ENCODE measurements at places on chromosomes 4 and X.

DNA sequence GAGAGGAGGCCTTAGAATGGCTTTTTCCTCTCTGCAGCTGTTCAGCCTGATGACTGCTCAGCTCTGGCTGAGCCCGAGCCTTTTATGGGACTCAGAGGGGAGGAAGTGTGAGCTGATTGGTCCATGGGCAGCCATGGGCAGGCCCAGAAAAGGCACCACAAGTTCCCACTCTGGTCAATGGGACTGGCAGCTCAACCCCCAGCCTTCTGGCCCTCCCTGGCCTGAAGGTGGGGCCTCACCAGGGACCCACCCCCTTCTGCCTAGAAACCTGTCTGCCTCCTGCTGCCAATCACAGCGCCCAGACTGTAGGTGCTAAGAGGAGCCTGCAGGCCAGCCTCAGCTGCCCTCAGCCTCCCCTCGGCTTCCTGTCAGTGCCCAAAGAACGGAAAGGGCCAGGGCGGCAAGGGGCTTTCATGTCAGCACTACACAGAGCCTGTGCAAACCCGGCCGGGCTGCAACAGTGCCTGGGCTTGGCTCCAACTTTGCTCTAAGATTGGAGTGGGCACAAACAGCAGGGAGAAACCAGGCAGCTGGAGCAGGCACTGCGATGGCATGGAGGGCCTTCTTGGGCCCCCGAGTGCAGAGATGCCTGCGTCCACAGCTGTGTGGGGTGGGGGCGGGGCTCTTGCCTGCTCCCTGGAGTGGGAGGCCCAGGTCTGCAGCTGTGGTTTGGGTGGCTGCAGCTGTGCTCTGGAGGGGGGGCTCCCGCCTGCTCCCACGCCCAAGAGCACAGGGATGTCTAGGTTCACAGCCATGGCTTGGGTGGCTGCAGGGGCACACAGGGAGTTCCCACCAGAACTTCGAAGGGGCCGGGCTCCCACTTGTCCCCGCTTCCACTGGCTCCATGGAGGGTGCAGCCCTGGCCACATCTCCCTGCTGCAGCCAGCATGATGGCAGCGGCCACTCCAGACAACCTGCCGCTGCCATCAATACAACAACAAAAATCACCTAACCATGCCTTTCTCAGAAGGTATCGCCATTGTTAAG is 92.6 kb downstream of the NXF2 start:
- no peak overlapping the region for H3K4me3 ChIP-seq
- no peaks in the 10 kb centered on the region for H3K27me3 ChIP-seq
- no peaks in the 10 kb centered on the region for H3K36me3 ChIP-seq
- no peak overlapping the region for H3K27ac ChIP-seq

- DNase-seq: no peak
- no peaks in the 10 kb centered on the region for H3K36me3 ChIP-seq
- H3K27me3 ChIP-seq: no peaks in the 10 kb centered on the region
- no peak overlapping the region for H3K27ac ChIP-seq
- no peak overlapping the region for H3K4me3 ChIP-seq
These were observed 153.7 kb downstream of the FBXW7 start for GRCh38 chr4:152382057-152382785.

DNA sequence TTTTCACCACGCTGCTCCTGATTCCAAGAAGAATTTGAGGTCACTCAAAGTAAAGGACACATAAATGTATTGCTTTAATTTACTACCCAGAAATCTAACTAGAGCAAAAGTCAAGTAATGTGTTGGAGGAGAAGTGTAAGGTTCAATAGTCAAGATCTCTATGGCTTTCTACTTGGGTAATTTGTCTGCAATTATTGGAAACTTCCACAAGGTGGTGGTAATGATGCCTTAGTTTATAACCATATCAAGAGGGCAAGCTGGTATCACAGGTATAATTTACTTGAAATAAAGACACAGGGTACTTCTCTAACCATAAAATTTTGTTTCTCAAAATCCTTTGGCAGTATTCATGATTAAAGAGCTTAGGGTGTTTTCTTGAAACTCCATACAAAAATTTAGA is 10.2 kb upstream of the GRIA3 start:
- H3K36me3 ChIP-seq: no peaks in the 10 kb centered on the region
- H3K4me3 ChIP-seq: no peak overlapping the region
- H3K27ac ChIP-seq: no peak overlapping the region
- no peak for DNase-seq
- no peaks in the 10 kb centered on the region for H3K27me3 ChIP-seq

DNA sequence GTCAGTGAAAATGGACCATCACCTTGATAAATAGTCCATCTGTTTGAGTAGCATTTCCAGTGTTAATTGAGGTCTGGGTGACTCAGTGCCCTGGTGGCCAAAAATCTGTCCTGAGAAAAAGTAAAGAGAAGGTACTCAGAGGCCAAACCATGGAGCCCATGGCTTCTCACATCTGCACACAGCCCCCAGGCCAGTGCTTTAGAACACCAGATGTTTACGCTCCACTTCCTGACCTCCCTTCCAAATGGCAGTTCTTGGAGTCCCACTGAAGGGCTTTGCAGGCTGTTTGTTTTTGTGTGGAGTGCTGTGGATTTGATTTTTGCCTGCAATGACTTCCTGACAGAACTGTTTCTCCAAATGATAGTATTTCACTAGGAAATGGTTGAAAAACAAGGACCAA is 60.2 kb upstream of the GPC4 start:
- H3K27me3 ChIP-seq: no peaks in the 10 kb centered on the region
- no peak overlapping the region for H3K4me3 ChIP-seq
- no peaks in the 10 kb centered on the region for H3K36me3 ChIP-seq

- H3K27ac ChIP-seq: no peak overlapping the region
- H3K27me3 ChIP-seq: no peaks in the 10 kb centered on the region
- DNase-seq: no peak
- no peaks in the 10 kb centered on the region for H3K36me3 ChIP-seq
- no peaks in the 10 kb centered on the region for H3K4me1 ChIP-seq
These were observed 37.5 kb downstream of the ANXA3 start for GRCh38 chr4:78588894-78589545.

- no peaks in the 10 kb centered on the region for H3K27me3 ChIP-seq
- H3K36me3 ChIP-seq: no peaks in the 10 kb centered on the region
- no peak overlapping the region for H3K4me3 ChIP-seq
- no peak for DNase-seq
- no peak overlapping the region for H3K27ac ChIP-seq
- no peaks in the 10 kb centered on the region for H3K4me1 ChIP-seq
These were observed 90.6 kb upstream of the STOX2 start for GRCh38 chr4:183814461-183814860.

GRCh38 chr4:45741897-45742296 is 382.0 kb downstream of the GABRG1 start:
- H3K4me3 ChIP-seq: no peak overlapping the region
- no peaks in the 10 kb centered on the region for H3K36me3 ChIP-seq
- no peak overlapping the region for H3K27ac ChIP-seq
- H3K27me3 ChIP-seq: no peaks in the 10 kb centered on the region
- H3K4me1 ChIP-seq: no peaks in the 10 kb centered on the region
- no peak for DNase-seq

DNA sequence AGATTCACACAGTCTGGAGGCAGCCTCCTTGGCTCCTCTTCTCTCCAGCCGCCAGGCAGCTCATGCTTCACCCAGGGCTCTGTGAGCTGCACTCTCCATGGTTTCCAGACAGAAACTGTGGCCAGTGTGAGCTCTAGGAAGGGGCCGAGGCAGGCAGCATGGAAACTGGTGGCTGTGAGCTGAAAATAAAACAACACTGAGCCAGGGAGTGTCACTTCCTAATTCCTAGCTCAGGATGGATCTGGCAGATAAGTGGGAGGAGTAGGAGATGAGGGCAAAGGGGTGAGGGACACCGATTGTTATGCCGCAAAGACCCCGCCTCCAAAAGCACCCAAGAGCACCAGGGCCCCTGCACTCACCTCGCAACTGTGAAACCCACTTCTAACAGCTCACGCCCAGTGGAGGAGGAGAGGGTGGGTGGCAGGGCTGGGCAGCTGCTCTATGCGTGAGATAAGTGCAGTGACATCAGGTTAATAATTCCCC is 69.8 kb downstream of the FHDC1 start:
- peaks cover 9% of the 10 kb centered on the region for H3K4me1 ChIP-seq
- no peaks in the 10 kb centered on the region for H3K27me3 ChIP-seq
- DNase-seq: no peak
- H3K27ac ChIP-seq: no peak overlapping the region
- no peaks in the 10 kb centered on the region for H3K36me3 ChIP-seq

GRCh38 chr4:34466411-34466810 is 1777.9 kb downstream of the ARAP2 start:
- H3K27ac ChIP-seq: no peak overlapping the region
- H3K36me3 ChIP-seq: no peaks in the 10 kb centered on the region
- no peak for DNase-seq
- H3K4me1 ChIP-seq: no peaks in the 10 kb centered on the region

GRCh38 chr4:84531689-84532088 is 32.6 kb upstream of the NKX6-1 start:
- H3K27me3 ChIP-seq: no peaks in the 10 kb centered on the region
- no peak for DNase-seq
- H3K4me1 ChIP-seq: no peaks in the 10 kb centered on the region
- no peaks in the 10 kb centered on the region for H3K36me3 ChIP-seq
- H3K27ac ChIP-seq: no peak overlapping the region
